ENCODE measurements at places on chromosomes 2 and 18.

GRCh38 chr2:65826567-65826966 lies 394.2 kb upstream of the SPRED2 start:
- no peak for DNase-seq

GRCh38 chr2:45274250-45274926 lies 265.1 kb upstream of the SIX2 start:
- no peak for DNase-seq

GRCh38 chr2:129717560-129718130 lies 261.8 kb upstream of the RAB6C start:
- no peak for DNase-seq

GRCh38 chr18:25175558-25176517 lies 176.1 kb downstream of the ZNF521 start:
- no peak for DNase-seq

DNA sequence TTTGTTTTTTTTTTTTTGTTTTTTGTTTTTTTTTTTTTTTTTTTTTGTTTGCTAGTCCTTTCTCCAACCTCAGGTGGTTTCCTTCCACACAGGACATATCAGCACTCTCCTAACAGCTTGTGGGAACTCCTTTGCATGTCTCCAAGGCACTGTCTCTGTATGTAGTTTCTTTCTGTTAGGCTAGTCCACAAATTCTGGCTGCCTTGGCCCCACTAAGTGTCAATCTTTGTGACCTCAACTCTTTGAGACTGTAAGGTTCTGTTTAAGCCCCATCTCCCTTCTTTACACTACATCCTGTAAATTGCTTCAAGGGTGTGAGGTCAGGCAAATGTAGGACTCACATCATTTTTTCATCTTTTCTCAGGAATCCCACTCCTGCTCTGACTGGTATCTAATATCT lies 85.1 kb downstream of the NCOA1 start:
- DNase-seq = no peak

- DNase-seq = no peak
These were observed 36.0 kb downstream of the AGFG1 start for GRCh38 chr2:227507963-227508362.

GRCh38 chr2:67954093-67954748 lies 108.6 kb downstream of the C1D start:
- DNase-seq = no peak

DNA sequence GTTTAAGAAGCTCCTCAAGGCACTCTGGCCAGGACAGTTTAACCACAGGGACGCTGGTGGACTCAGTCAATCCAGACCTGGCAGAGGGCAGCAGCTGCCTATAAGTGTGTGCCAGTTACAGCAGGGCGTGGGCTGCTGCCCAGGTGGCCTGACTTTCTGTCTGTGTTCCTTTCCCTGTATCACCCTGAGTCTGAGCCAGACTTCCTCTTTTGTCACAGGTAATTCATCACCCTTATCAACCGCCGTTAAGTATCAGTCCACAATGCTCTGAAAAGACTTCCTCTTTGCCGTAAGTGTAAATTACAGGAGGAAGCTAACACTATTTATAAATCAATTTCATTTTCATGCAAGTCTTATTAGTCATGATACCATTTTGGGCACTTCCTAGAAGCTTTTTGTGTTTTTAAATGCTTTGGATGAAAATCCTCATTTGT lies 7.0 kb downstream of the LPIN1 start:
- DNase-seq = no peak

GRCh38 chr2:26184555-26185303 lies 11.8 kb downstream of the GAREM2 start:
- DNase-seq = peak; percentile 83

GRCh38 chr2:238220892-238221521 lies 17.5 kb upstream of the ILKAP start:
- no peak for DNase-seq

GRCh38 chr2:45898819-45899218 lies 247.3 kb downstream of the PRKCE start:
- DNase-seq = no peak

GRCh38 chr2:185144159-185144919 lies 546.0 kb downstream of the ZNF804A start:
- no peak for DNase-seq

DNA sequence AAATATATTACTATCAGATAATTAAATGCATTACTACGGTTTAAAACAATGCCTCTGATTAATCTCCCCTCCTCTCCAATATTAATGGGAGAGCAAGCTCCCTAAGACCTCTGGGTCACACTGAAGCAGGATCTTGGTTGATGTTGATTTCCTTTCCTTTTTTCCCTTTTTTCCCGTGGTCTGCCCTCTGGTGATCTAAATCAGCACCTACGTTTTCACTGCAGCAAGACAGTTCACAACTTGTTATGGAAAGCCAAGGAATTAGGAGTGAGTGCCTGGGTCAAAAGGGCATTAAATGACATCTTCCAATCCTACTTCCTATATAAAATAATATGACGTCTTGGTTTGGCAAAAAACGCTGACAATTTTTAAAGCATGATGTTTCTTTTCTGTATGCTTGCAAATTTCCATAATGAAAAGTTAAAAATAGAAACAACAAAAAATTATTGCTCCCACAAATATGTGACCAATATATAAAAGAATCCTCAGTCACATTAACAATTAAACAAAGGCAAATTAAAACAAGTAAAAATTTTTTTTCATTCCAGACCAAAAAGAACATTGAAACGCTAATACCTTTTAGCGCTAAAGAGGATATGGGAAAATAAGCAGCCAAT lies 7.9 kb upstream of the CFAP36 start:
- DNase-seq = no peak

GRCh38 chr2:165902934-165903333 lies 50.6 kb downstream of the TTC21B start:
- DNase-seq = no peak

GRCh38 chr2:42368817-42369531 lies 8.0 kb upstream of the COX7A2L start:
- DNase-seq = no peak

DNA sequence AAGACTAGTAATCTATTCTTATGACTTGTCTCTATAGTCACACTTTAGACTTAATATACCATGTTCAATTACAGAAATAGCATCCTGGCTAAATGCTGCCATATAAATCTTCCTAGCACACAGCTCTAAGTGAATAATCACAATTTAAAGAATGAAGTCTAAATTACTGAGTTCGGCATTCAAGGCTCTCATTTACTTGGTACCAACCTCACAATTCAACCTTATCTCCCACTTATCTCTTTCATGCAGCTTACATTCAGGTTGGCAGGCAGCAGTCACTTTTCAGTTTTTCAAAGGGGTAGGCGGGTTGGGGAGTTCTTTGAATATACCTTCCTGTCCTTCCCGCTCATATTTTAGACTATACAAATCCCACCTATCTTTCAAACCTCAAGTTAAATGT lies 1.5 kb downstream of the MMADHC start:
- DNase-seq = no peak

DNA sequence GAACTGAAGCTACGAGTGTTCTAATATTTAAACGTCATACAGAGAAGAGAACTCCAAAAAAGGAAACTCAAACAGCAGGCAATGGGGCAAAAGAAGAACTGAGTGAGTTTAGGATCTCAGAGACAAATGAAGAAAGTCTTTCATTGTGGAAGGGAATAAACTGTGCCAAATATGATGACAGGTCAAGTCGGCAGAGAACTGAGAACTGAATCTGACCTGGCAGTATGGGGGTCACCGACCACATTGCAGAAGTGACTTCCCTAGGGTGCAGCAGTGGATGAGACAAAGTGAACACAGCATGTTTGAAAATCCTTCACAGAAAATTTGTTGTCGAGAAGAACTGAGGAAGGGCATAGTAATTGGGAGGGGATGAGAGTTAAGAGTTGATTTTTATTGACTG lies 55.9 kb downstream of the TTC21B start:
- DNase-seq = no peak

GRCh38 chr2:104889960-104890684 lies 36.2 kb downstream of the POU3F3 start:
- no peak for DNase-seq

DNA sequence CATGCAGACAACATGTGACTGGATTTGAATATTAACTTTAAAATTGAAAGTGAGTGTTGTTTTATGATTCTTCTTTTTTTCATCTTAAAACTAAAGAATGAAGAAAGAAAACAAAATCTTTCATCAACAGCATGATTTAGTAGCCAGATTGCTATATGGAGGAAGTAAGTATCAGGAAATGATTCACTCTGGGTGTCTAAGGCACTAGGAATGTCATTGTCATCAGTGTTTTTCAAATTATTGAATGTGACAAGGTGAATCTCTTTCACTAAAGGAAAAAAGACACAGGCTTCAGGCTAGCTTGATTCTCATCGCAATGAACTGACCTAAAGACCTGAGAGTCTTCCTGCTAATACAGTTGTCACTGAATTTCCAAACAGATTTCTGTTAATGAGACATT lies 430.1 kb downstream of the FBXO15 start:
- DNase-seq = no peak

DNA sequence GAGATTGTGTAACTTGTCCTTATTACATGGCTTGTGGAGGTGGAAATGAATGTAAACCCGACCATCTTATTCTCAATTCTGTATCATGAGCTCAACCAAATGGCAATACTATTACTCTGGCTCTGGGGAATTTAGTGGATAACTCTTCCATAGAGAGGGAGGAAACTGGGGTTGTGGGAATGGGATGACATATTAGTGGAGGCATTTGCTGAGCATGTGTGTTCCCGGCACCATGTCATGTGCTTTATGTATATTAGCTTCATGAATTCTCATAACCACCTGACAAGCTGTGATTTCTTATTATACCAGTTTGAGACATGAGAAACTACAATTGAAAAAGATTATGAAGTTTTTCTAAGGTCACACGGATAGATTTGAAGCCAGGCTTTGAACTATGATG lies 112.8 kb upstream of the TMEFF2 start:
- no peak for DNase-seq

DNA sequence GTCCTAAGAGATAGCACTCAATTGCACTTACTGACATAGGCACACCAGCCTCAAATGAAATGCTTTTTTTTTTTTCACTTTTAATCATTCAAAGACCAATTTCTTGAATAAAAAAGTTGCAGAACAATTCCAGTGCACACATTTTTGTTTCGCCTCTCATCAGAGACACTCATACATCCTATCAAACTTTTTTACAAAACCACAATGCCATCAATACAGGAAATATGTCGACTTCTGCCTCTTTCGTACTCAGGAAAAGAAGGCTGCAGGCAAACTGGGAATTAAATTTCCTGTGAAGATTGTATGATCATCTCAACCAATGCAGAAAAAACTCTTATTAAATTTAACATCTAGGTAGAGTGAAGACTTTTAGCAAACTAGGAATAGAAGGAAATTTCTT lies 112.4 kb downstream of the DNER start:
- no peak for DNase-seq

DNA sequence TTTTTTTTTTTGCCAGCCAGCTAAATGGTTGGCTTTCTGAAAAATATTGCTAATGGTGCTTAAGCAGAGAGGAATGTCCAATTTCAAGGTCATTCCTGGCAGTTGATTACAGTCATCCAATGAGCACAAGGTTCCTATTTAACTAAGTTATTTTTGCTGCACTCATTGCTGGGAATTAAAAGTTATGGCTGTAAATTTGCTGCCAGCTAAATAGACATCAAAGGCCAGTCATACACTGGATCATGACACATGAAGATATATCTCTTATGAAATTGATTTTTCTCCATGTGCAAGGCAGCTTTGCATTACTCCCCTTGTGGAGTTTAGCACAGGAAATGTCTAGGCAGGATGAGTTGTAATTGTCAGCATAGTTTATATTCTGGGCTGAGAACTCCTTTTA lies 1898.4 kb upstream of the CELF4 start:
- no peak for DNase-seq

DNA sequence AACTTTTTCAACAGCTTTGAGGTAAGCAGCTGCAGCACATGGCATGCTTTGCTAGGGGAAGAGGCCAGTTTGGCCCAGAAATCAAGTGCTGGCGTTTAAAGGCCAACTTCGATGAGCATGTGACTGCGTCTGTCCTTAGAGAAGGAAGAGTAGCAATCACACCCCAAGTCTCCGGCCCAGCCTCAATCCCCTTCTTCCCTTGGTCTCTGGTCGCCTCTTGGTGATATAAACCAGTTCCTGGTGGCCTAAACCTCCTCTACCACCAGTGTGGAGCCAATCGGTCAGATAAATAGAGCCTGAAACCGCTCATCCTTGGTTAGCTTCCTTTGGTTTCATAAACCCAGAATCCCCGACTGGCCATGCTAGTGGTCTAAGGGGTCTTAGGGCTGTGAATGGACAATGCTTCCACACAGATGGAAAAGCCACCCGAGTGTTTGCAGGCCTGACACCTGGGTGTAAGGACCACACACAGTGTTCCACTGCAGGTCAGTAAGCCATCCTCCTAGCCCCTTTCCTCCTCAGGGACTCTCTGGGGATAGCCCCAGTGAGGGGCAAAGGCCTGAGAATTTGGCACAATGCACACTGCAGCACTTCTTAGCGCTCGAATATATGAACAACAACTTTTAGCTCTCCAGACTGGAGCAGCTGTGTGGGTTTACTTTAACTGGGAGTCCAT lies 23.0 kb upstream of the COX7A2L start:
- no peak for DNase-seq

DNA sequence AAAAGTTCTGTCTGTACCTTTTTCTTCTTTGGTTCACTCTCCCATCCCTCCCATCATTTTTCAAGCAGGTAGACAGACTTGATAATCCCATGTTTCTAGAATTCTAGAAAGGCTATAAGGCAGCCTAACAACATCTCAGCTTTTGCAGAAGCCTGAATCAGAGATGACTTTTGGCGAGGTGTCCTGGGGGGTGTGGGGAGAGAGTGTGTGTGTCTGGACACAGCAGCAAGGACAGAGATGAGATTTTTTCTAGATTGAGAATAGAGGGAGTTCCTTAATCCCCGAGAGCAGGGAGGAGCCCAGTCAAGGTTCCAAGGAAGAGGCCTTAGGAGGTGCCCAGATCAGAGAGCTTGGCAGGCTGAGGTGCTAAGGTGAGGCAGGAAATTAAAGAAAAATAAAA lies 22.0 kb upstream of the LAPTM4A start:
- DNase-seq = no peak

GRCh38 chr2:190119257-190119656 lies 56.7 kb upstream of the MSTN start:
- DNase-seq = peak; percentile 39

DNA sequence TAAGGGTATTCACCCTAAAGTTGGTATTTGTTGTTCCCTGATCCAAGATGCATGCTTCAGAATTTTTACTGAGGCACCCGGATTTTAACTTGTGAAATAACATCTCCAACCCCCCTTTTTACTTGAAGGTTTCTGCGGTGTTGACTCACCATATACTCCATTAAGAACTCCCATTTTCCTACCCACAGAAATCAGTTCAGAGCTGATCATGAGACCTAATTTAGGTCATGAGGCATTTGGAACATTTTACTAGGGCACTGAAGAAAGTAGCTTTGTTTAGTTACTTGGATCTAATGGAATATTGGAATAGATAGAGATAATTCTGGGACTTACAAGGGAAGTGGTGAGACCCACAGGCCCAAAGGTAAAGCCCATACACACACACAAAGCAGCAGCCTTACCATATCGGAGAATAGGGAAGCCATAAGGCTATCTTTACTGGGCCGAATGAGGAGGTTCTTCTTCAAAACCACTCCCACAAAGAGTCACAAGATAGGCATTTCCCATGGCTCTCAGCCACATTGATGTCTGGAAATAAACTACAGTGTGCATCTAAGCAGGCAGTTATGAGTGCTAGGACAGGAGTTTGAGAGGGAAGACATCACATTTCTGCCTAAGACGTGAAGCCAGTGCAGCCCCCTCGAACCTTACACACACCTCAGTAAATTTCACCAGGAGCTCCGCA lies 681.0 kb upstream of the LRRTM4 start:
- DNase-seq = no peak

Data from activated gamma-delta T cell treated with Interleukin-2 at 50 U/mL for 16 hours (primary cell).